Pulmonary artery endothelial cell (primary cell): ENCODE measurements at places on chromosomes 16 and 17.
A peak's percentile ranks its signal among the peaks of the same experiment; 100 is the strongest.

DNA sequence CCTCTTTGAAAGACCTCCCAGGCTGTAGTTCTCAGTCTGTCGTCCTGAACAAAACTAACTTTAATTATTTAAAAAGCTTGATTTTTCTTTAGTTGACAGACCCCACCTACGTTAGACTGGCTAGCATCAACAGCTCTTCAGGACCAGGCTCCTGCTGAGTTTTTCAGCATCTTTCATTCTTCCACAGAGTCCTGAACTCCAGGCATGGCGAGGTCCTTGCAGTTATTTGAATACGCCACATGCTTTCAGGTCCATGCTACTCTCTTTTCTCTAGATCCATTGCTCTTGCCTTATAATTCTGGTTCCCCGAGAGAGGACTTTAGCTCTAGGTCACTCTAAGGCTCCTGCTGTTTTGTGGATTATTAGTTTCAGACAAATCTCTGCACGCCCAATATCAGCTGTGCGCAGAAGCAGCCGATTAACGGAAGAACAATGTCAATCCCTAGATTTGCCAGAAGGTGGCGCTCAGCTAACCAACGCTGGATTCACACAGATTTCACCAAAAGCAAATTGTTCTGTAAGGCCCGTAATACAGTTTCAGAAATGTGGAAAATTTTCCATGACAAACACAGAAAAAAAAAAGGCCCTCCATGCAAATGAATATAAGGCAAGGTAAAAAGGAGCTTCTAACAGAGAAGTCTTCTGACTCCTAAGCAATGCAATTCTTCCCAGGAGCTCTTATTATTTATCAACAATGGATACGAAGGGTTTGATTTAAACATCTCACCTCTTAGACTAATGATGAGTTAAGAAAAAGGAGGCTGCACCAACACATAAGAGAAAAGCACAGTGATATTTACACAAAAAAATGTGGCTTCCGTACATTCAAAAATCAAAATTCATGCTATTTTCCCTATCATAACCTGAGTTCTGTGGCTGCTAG lies 33.5 kb upstream of the BCO1 start:
- peak; percentile 13 for DNase-seq

DNA sequence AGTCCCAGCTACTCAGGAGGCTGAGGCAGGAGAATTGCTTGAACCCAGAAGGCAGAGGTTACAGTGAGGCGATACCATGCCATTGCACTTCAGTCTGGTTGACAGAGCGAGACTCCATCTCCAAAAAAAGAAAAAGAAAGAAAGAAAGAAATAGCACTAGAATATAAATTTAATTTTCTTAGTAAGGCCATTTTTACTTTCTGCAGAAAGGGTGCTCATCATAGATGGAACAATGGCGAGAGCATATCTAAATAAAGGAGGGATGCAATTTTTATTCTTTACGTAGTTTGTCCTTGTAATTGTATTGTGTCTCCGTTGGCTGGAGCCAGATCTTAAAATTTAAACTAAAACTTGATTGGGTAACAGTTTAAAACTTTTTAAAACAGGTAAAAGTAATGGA lies 85.6 kb upstream of the RPRML start:
- DNase-seq = no peak

GRCh38 chr17:57295526-57296023 lies 39.3 kb downstream of the MSI2 start:
- DNase-seq = peak; percentile 11

DNA sequence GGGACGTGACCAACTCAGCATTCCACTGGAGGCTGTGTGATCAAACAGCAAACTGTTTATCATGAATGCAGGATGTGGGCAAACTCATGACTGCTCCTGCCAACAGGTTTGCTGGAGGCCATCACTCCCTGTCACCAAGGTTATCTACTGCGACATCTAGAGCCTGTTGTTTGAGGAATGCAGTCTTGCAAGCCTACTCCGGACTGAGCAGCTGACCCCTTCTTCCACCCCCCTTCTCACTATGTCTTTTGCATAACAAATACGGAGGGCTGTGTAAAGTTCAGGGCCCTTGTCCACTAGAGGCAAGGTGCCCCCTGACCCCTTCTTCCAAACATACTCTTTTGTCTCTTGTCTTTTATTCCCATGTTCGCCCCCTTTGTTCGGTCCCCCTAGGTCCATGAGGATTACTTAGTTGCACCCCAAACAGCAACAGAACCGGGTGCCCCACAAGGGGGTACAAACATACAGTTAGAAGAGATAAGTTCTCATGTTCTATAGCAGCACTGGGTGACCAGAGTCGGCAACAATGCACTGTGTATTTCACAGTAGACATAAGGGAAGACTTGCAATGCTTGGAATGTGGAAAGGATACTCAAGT lies 28.7 kb downstream of the MEAK7 start:
- DNase-seq = no peak

DNA sequence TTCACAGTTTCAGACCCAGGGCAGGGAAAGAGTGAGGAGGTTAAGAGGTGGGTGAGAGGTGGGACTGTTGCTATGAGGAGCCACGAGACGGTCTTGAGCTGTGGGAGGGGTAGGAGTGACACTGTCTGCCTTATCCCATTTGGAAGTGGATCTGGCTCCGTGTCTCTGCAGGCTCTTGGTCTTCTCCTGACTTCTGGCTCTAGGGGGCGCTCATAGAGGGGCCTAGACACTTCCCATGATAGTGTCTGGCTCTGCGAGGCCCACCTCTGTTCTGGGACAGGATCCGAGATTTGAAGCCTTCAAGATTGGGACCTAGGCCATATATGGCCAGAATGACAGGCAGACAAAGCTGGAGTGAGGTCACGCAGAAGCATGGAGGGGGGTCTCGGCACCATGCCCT lies 204.5 kb downstream of the GSG1L start:
- no peak for DNase-seq
